ENCODE measurements at places on chromosomes 3 and 15.
A peak's percentile ranks its signal among the peaks of the same experiment; 100 is the strongest.

DNA sequence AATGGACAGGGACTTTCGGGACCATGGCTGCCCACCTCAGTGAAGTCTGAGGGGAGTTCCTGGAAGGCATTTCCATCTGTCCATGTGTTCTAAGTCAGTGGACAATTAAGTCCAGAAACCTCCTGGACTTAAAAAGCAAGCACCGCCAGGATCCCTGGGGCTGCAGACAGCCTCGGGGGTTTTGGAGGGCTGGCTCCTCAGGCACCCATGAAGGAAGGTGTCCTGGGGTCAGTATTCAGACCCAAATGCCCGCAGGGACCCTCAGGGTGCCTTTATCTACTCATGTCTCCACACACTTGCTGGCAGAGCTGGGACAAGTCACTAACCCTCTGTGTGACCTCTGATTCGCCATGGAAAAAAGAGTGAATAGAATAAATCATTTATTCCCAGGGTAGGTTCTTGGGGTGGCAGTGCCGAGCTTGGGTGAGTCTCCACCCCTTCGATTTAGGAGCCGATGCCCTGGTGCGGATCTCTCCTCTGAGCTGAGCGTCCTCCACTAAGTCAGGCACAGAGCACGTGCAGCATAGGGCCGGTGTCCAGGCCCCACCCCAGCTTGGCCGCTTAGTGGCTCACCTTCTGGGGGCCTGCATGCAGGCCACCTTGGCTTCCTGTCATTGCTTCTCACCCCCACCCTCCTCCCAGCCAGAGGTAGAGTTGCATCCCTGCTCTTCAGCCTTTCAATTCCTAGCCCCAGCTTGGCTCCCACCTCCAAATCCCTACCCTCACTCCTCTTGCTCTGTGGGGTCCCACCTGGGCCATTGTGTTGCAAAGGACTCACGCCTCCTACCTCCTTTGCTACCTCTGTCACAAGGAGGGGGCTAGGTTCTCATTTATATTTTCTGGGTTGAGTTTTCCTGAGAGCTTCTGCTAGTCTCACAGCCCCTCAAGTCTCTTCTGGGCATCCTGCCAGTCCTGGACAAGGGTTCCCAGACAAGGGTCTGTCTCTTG, 19.9 kb downstream of the SLC6A6 start:
- no peak for DNase-seq

GRCh38 chr15:96053781-96054428, 276.6 kb upstream of the NR2F2 start:
- DNase-seq: no peak

DNA sequence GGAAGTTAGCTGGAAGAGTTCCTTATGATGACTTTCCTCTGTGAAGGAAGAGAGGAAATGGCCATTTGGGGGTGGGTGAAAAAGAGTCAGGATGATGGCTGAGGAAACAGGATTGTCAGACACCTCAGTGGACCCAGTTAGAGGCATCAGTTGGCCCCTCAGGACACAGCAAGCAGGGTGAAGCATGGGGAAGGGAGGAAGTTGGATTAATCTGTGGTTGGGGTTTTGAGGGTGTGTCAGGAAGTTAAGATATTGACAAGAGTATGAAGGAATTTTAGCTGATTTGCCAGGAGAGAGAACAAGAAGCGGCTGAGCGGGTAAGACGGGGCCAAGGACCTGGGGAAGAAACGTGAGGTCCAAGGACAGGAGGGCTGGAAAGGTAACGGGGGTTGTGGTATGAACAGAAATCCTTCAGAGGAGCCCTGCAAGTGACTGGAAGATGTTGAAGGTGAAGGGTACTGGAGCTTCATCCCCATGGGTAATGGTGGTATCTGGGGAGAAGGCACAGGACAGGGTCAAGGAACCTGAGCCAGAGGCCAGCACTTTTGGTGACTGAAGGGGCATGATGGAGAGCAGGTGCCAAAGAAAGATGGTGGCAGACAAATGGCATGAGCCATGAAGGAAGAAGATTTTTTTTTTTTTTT, 2.7 kb downstream of the UQCC5 start:
- DNase-seq: no peak

GRCh38 chr3:136818769-136819391, at the start of gene SLC35G2:
Gene SLC35G2, plus strand, starts transcription at chr3:136819126. Its CDS starts 35,335 bp downstream, at chr3:136854461.
- DNase-seq: no peak

DNA sequence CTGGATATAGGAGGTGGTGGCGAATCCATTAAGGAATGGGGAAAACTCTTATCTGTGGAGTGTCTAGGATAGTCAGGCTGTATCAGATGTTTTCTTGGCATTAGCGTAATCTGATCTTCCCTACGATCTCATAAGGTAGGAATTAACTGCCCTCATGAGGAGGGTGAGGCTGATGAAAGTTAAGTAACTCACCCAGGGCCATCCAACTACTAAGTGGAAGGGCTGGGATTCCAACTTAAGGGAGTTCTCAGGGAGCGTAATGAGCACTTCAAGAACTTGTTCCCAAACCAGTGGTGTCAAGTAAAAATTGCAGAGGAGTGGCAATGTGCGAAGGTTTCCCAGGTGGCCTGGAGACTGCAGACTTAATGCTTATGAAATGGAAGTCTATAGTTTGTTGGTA, 55.9 kb upstream of the OSBPL11 start:
- DNase-seq: no peak

- no peak for DNase-seq
Measured at GRCh38 chr15:67836134-67836455, 3.8 kb downstream of the RNU6-1 start.

- DNase-seq: no peak
Measured at GRCh38 chr3:113832477-113833164, 6.0 kb upstream of the GRAMD1C start.

GRCh38 chr15:78130466-78131294, 565 bp downstream of the CIB2 start:
- no peak for DNase-seq

DNA sequence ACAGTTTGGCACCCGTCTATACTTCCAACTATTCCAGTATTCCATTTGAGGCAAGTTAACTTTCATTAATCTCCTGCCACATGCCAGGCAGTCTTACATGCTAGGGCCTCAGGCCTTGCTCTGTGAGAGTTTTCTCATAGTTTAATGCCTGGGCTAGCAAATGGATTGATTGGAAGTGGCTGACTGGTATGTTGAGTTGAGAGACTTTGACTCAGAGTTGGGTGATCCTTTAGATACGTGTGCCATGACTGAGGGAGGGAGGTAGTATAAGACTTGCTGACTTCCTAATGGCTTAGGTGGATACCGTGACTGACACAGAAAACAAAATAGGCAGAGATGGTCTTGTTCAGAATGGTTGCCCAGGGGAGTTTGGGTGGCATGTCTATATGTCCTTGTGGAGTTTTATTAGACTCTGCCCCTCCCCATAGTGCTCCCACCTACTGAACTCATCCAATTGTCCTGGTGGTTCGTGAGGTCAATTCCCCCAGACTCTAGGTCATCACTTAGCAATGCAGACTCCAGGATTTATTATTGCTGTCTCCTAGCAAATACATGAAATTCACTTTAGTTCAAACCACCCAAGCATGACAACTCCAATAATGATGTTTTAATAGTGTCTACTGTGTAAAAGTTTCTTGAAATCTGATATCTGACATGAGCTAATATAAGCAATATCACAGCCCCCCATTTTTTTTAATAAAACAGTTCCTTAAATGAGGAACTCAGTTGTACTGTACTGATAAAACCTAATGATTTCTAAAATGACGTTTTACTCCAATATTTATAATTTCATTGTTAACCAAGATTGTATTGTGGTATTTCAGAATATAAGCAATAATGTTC, 413.9 kb upstream of the MDFIC2 start:
- DNase-seq: no peak

- no peak for DNase-seq
Measured at GRCh38 chr3:191355406-191355805, 25.1 kb upstream of the UTS2B start.

- no peak for DNase-seq
Measured at GRCh38 chr15:78999636-79000035, 54.8 kb upstream of the CTSH start.

- no peak for DNase-seq
Measured at GRCh38 chr15:39692356-39693327, 90.0 kb downstream of the FSIP1 start.

DNA sequence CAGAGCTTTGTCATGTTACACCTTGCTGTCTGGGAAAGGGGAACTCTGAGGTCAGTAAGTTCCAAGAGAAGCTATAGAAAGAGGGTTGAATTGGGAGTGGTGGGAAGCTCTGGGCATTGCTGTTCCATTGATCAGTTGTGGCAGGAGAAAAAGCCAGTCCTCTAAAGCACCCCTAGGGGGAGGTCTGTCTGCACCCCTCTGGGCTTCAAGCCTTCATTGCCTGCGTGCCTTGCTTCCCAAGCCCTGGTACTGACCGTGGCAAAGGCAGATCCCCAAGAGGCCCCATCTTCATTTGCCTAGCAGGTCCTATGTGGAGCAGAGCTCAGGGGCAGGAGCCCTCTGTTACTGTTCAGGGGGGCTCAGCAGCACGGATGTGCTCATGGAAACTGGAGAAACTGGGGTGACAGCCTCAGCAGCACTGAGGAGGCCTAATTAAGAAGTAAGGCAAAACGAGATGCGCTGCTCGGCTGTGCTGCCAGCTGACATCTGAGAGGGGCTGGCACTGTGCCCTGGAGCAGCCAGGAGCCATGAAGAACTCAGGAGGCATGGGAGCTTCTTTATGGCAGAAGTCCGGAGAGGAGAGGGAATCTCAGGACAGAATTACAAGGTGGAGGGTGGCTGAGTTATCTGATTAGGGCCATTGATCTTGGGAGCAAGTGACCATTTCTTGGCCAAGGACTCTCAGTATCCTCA, 270.9 kb downstream of the RPLP1 start:
- DNase-seq: no peak

- peak; percentile 92 for DNase-seq
Measured at GRCh38 chr3:105118905-105119304, 247.8 kb upstream of the ALCAM start.
